T-helper 1 cell (primary cell): ENCODE measurements at places on chromosomes 7 and 10.

- no peak for DNase-seq
These were observed 67.3 kb downstream of the VWA2 start for GRCh38 chr10:114306116-114306973.

GRCh38 chr7:99752356-99752755, 17.4 kb upstream of the CYP3A7 start:
- no peak for DNase-seq

DNA sequence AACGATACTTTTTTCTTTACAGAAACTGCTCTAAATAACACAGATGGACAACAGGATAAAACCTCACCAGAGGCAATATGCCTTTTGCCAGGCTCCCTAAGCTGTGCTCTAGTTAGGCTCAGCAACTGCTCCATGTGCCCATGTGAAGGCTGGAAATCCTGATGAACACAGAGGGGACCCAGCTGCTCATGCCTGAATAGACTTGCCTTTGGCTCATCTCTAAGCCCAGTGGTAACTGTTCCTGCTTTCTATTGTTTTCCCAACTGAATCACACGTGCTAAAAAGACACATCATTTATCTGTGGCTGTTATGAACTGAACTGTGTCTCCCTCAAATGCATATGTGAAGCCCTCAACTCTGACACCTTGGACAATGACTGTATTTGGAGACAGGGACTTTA, 110.4 kb downstream of the RNF216 start:
- no peak for DNase-seq

- no peak for DNase-seq
These were observed 186.2 kb downstream of the ELFN1 start for GRCh38 chr7:1856161-1856887.

DNA sequence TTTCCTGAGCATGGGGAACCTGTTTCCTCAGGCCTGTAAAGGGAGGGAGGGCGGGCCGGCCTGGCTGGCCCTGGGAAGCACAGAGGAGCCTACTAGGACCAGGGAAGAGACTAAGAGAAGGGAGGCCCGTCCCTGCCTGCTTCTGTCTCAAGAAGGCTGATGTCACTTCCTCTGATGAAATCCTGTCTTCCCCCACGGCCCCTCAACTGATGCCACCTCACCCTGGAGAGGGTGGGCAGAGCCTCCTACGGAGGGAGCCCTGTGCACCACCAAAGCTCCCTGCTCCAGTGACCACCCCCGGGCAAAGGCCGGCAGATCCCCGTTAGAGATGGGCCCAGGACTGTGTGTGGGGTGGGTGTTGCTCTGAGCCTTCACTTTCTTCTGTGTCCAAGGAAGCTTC, 1.0 kb upstream of the PILRA start:
- DNase-seq = no peak
